ENCODE measurements at places on chromosomes 6 and 20.

GRCh38 chr6:56288347-56288746 is 41.0 kb upstream of the COL21A1 start:
- DNase-seq = no peak

DNA sequence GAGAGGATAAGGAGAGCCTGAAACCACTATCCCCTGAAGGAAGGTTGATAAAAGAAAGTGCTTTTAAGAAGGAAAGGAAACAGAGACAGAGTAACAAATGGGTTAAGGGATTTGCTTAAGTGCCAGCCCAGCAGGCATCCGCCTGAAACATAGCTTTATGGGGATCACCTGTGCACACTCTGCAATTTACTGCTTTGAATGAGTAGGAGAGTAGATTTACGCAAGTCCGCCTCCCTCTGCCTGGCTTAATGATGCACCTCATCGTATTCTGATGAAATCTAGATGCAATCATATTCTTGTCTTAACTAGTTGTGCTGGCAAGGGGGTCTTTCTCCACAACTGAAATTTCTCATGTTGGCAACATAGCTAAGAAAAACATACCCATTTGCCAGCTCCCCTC is 101.1 kb upstream of the ID4 start:
- peak; percentile 45 for DNase-seq

GRCh38 chr6:156593893-156594292 is 183.3 kb upstream of the ARID1B start:
- DNase-seq = no peak

- peak; percentile 37 for DNase-seq
These were observed 1.7 kb downstream of the CDC25B start for GRCh38 chr20:3797592-3798372.

DNA sequence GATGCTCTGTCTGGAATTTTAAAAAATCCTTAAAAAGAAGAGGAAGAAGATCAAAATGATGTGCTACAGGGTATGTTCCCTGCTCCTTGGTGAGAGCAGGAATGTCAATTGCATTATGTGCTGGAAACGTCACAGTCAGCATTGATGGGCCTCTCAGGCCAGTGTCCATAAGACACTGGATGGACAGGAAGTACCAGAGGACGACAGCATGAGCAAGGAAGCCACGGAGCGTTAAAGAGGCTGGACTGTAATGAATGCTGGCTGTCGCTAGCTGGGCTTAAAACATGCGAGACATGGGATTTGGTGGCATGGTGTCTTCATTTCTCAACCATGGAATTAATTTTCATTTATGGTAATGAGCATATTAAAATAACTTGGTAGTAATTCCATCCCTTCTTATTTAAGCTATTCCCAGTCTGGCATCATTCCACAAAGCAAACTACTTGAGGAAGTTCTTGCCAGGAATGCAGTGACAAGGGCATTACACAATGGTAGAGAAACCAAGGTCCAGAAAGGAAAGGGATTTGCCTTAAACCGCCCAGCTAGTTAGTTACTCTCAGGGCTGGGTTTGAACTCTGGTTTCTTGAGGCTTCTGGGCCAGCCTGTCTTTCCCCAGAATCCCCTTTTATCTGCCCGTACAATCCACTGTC is 166.6 kb upstream of the SOX4 start:
- peak; percentile 40 for DNase-seq

DNA sequence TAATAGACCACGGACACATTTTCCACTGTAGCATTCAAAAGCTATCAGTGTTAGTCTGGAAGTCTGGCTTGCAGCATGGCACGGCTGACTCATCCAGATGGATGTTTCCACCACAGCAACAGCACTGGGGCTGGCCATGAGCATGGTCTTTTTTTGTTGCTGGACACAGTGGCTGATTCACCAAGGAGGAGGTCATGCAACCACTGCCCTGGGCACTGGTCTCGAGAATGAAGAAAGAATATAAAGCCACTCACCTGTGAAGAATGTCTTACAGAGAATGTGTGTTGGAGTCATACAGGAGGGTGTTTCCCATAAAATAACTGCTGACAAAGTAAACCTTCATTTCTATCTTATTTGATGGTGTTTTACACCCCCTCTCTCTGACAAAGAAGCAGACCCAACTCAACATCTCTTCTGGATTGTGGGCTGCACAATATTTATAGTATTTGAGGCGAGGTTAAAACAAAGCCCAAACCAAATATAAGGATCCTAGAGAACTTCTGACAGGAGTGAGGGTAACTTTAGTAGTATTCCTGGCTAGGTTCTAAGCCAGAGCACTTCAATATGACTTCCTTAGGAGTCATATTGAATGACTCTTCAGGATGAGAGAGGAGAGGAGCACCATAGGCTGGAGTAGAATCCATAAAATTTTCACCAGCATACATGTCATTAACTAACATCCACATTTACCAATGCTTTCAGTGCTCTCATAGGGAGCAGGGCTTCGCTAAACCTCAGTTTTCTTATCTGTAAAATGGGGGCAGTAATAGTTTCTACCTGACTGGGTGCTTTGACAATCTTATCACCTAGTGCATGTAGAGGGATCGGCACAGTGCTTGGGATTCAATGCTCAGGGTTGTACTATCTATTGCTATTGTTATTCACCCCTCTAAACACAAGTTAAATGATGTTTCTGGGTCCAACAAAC is 121.4 kb downstream of the KIF13A start:
- peak; percentile 83 for DNase-seq

DNA sequence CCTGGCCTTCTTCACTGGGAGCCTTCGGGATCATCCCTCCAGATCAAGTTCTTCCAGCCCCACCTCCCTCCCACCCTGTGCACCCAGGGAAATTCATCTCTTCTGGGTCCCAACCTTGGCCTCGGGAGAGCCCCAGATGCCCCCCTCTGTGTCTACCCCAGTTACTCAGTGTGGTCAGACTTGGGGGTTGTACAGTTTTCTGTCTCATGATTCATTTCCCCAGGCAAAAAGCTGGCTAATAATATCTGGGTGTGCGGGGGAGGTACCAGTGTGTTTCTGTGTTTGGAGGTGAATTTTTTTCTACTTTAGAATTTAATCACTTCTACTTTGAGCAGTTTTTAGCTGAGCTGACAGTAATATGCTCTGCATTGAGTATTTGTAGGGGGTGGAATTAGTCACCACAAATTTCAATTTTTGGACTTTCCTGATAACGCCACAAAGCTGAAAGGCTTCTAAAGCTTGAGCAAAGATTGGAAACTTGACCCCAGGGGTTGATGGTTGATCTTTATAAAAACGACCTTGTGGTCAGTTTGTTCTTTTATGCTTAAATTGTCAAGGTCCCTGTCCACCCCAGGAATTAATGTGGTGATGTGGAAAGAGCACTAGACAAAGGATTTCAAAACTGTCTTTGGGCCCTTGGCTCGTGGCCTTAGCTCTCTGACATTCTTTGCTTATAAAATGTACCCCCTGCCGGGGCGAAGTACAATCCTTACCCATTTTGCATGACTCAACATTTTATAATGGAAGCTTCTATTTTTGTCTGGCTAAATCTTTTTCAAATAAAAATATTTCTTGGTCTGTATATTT is 284.7 kb upstream of the TAB2 start:
- DNase-seq = peak; percentile 98

GRCh38 chr20:7673841-7674240 is 266.4 kb downstream of the HAO1 start:
- peak; percentile 83 for DNase-seq

- no peak for DNase-seq
These were observed 192.0 kb upstream of the IMPG1 start for GRCh38 chr6:76264468-76264867.

DNA sequence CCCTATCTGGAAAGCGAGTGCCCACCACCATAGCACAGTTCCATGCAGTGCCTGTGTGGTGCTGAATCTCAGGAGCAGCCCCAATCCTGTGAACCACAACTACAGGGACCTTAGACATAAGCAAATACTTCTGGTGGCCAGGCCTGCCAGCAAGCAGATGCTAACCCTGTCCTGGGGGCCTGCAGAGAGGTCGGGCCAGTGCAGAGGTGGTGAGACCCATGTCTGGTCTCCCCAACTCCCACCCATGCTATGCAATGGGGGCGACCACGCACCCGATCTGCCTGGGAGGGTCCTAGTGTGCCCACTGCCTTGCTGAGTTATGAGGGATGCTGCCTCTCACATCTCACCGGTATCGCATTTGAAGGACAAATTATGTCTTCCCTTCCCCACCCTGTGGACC is 151.6 kb upstream of the ZNF337 start:
- no peak for DNase-seq

DNA sequence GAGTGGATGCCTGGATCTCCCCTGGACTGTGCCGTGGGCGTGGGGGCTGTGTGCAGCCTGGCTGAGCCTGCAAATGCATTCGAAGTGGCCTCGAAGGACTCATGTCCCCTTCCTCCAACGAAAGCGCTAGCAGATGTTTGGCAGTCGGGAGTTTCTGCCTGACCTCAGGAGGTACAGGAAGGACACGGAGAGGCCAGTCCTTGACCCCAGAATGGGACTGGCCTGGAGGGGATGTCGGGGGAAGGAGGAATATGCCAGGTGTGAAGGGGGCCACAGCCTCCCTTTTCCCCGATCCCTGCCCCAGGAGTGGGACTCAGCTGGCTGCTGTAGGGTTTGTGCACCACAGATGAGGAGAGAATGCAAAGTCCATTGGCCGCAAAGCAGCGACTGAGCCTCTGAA is 45.6 kb downstream of the APCDD1L start:
- DNase-seq = no peak

- DNase-seq = no peak
These were observed 255.6 kb downstream of the ERMARD start for GRCh38 chr6:170006900-170007467.

DNA sequence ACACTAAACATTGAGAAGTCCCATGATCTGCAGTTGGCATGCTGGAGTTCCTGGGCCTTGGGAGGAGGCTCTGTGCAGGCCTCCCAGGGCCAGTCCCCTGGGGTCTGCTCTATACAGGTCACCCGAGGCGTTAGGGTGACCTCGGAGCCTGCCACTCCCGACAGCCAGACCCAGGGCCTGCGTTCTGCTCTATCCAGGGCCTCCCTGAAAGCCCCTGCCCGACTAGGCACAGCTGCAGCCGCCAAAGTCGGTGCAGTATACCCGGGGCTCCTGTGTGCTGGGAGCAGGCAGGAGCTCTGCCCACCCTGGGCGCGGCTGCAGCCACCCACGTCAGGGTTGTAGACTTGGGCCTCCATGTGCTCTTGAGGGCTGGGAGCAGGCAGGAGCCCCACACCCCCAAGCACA is 6.3 kb upstream of the OR14J1 start:
- DNase-seq = no peak

DNA sequence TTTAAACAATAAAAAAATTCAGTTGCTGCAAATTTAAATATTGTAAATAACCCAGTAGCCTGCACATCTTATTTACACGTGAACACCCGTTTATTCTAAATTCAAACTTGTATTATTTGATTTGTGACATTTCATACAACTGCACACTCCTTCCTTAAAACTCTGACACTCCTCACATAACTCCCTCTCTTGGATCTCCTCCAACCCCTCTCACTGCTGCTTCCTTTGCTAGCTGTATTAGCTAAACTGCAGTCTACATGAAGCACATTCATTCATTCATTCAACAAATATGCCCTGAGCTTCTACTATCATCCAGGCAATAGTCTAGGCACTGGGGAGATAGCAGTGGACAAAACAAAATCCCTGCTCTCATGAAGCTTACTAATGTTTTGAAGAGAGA is 47.0 kb downstream of the FBXL4 start:
- DNase-seq = no peak

GRCh38 chr6:50925548-50925947 is 106.9 kb downstream of the TFAP2B start:
- DNase-seq = no peak

DNA sequence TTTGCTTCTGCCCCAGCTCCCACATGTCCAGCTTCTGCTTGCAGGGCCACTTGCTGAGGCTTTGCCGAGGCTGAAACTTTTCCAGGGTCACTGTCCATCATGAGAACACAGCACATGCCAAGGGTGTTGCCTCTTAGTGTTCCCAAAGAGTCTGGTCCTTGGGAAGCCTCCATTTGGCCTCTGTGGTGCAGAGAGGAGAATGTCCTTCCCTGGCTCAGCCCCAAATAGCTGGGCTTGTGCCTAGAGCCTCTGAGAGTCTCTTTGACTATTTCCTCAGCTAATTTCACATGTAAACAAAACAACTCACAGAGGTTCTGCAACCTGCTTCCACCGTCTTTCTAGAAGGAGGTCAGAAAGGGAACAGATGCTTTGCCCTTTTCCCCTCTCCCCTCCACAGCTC is 40.4 kb upstream of the RAB23 start:
- peak; percentile 56 for DNase-seq

GRCh38 chr6:152018876-152019275 is 211.4 kb downstream of the ESR1 start:
- no peak for DNase-seq

GRCh38 chr6:109816452-109817374 is 125.6 kb downstream of the FIG4 start:
- no peak for DNase-seq

DNA sequence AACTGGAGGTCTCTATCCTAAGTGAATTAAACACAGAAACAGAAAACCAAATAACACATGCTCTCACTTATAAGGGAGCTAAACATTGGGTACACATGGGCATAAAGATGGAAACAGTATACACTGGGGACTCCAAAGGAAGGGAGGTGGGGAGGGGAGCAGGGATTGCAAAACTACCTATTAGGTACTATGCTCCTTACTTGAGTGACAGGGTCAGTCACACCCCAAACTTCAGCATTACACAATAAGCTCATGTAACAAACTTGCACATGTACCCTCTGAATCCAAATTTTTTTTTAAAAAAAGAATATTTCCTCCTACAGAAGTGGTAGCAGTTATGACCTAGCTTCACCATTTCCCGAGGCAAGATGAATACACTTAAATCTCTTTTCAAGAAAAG is 49.5 kb upstream of the MYLIP start:
- no peak for DNase-seq

- no peak for DNase-seq
These were observed 26.1 kb upstream of the C20orf204 start for GRCh38 chr20:64009811-64010387.

- DNase-seq = no peak
These were observed 28.4 kb downstream of the WRNIP1 start for GRCh38 chr6:2793534-2794151.

Measured in fibroblast of skin of scalp (primary cell).